ENCODE measurements at places on chromosomes 1 and 21. TPM values are rescaled to one million over a fixed set of nuclear protein-coding genes. Genes with fewer than 3 reads are reported as not detected.

The CLDN17 gene
- not detected for total RNA-seq

The MMP23B gene
- 5.8 TPM for total RNA-seq

The OPRD1 gene
- 0.12 TPM for total RNA-seq

The NUAK2 gene
- 27.2 TPM for total RNA-seq

The ERICH3 gene
- 0.16 TPM for total RNA-seq

The ASB17 gene
- not detected for total RNA-seq

The CD1E gene
- 0.24 TPM for total RNA-seq

The ITLN1 gene
- total RNA-seq = 256 TPM

- no peak for DNase-seq
Observed at GRCh38 chr1:70671006-70671405, 259.9 kb downstream of the CTH start.

GRCh38 chr1:17307329-17307728 is 668 bp upstream of the PADI4 start:
- no peak for DNase-seq

GRCh38 chr1:233722212-233722979 is 108.5 kb downstream of the KCNK1 start:
- DNase-seq = no peak

GRCh38 chr1:30337324-30337620 is 386.1 kb downstream of the MATN1 start:
- DNase-seq = no peak

GRCh38 chr1:64268653-64269557 is 65.5 kb downstream of the UBE2U start:
- peak; percentile 81 for DNase-seq

GRCh38 chr1:2258996-2259395 is 30.9 kb downstream of the SKI start:
- no peak for DNase-seq

All from colonic mucosa (tissue), 4 donors.